ENCODE measurements at places on chromosomes 6 and 20. TPM values are rescaled to one million over a fixed set of nuclear protein-coding genes. Genes with fewer than 3 reads are reported as not detected.

- no peak overlapping the region for H3K4me3 ChIP-seq
- peaks cover 17% of the 10 kb centered on the region for H3K27me3 ChIP-seq
- DNase-seq = no peak
- no peaks in the 10 kb centered on the region for H3K36me3 ChIP-seq
Measured at GRCh38 chr6:107540465-107540857, 50.5 kb downstream of the SOBP start.

- H3K36me3 ChIP-seq = peaks cover 6% of the 10 kb centered on the region
- peaks cover 2% of the 10 kb centered on the region for H3K4me1 ChIP-seq
- DNase-seq = no peak
- no peak overlapping the region for H3K4me3 ChIP-seq
- no peak overlapping the region for H3K27ac ChIP-seq
Measured at GRCh38 chr6:119285908-119286625, 63.5 kb downstream of the MAN1A1 start.

The GPLD1 gene
- total RNA-seq = 0.74 TPM

- no peaks in the 10 kb centered on the region for H3K27me3 ChIP-seq
- H3K4me1 ChIP-seq = no peaks in the 10 kb centered on the region
Measured at GRCh38 chr6:68779366-68779765, 144.3 kb downstream of the ADGRB3 start.

The ENPP4 gene
- total RNA-seq = 7.7 TPM

The HECA gene
- 61.2 TPM for total RNA-seq

The IRF4 gene
- 504 TPM for total RNA-seq

GRCh38 chr6:56513631-56514030 is 129.1 kb downstream of the DST start:
- no peak for DNase-seq
- H3K27me3 ChIP-seq = no peaks in the 10 kb centered on the region
- H3K27ac ChIP-seq = no peak overlapping the region
- H3K36me3 ChIP-seq = no peaks in the 10 kb centered on the region
- H3K4me1 ChIP-seq = no peaks in the 10 kb centered on the region

DNA sequence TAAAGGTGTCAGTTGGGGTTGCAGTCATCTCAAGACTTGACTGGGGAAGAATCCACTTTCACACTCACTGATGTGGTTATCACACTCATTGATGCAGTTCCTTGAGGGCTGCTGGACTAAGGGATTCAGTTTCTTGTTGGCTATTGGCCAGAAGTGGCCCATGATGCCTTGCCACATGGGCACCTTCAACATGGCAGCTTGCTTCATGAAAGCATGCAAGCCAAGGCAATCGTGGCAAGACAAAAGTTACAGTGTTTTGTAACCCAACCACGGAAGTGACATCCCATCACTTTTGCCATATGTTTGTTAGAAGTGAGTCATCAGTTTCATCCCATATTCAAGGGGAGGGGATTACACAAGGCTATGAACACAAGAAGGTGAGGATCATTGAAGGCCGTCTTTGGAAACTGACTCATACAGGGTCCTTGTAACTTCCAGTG is 3.8 kb upstream of the RANBP9 start:
- no peak overlapping the region for H3K4me3 ChIP-seq
- peaks cover 3% of the 10 kb centered on the region for H3K36me3 ChIP-seq
- peak; percentile 72 for DNase-seq
- H3K27me3 ChIP-seq = no peaks in the 10 kb centered on the region

DNA sequence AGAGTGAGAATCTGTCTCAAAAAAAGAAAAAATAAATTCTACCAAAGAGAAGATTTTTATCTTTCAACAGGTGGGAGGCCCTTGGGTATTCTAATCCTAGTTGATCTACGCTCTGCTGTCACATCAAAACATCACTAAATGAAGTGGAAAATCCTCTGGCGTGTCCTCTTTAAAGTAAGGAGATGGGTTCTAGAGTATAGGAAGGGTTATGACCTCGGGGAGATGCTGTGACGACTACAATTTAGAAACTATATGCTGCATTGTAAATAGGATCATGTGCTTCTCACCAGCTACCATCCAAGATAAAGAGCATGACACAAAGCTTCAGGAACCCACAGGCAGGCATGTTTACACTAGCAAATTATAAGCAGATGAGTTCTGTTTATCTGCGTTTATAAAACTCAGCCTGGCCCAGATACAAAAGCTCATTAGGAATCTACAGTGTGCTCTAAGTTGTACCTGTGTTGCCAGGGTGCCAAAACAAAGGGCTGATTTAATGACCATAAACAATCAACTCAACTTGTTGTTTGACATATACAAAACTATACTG is 197.1 kb upstream of the PLN start:
- H3K36me3 ChIP-seq = no peaks in the 10 kb centered on the region

The PRKN gene
- total RNA-seq = 0.72 TPM

The PGC gene
- not detected for total RNA-seq

The ARFGEF3 gene
- total RNA-seq = 0.72 TPM

GRCh38 chr6:158188591-158188990 is 20.4 kb downstream of the GTF2H5 start:
- H3K27me3 ChIP-seq = no peaks in the 10 kb centered on the region
- DNase-seq = no peak
- H3K27ac ChIP-seq = no peak overlapping the region
- peaks cover 23% of the 10 kb centered on the region for H3K4me1 ChIP-seq
- no peak overlapping the region for H3K4me3 ChIP-seq
- peaks cover 37% of the 10 kb centered on the region for H3K36me3 ChIP-seq

The FAM209B gene
- total RNA-seq = 0.95 TPM

DNA sequence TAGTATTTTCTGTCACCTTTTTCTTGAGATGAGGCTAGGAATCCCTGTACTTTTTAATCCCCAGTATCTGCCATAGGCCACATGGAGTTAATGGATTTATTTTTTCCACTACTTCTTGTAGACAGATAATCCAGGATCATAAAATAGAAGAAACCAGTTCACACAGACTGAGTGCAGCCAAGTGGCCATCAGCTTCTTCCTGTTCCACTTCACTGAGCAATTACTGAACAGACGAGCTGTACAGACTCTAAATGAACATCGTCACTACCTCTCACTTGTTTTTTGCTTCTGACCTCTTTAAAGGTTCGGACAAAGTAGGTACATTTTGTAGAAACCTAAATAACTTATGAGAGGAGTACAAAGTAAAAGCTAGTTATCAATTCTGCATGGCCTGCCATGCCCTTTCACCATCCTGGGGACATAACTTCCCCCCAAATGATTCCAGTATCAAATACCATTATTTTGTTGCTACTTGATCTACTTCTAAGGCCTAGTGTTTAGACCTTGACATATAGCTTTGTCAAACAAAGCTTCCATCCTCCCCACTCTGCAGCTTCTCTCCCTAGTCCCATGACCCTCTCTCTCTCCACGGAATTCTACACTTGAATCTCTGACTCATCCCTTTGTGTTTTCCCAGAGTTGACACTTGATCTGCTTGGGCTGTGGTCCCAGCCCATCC is 34.4 kb upstream of the ARHGAP18 start:
- no peaks in the 10 kb centered on the region for H3K36me3 ChIP-seq
- H3K27ac ChIP-seq = peak overlapping the region; percentile 37
- peaks cover 50% of the 10 kb centered on the region for H3K4me1 ChIP-seq
- H3K27me3 ChIP-seq = no peaks in the 10 kb centered on the region

DNA sequence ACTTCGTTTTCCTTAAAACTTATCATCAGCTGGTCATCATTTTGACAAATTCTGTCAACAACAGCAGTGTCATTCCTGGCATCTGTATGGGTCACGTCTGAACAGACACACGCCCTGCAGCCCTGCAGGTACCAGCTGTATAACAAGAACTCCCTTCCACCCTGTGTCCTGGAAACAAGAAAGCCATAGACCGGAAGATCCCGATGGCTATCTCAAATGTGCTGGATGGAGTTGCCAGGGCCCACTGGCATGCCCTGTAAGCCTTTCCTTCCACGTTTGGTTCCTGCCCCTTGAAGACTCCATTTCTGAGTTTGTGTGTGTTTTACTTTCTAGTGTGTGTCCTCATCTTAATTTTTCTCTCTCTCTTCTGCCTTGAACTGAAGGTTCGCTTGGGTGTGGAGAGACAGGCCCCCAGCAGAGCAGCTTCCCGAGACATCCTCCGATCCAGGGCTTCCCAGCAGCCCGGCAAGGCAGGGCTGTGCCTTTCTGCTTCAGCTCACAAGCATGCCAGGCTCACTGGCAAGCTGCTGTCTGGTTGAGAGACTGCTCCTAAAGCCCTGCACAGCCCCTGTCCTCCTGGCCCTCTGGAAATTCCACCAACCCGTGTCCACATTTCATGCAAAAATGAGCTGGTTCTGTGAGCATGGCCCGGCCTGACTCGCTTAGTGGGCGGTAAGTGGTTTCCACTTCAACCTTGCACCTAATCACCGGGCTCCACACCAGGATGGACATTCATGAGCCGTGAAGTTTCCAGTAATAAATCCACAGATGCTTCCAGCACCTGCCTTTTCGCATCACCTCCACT is 8.7 kb downstream of the GFRA4 start:
- no peak overlapping the region for H3K4me3 ChIP-seq
- no peaks in the 10 kb centered on the region for H3K36me3 ChIP-seq
- DNase-seq = no peak
- no peak overlapping the region for H3K27ac ChIP-seq

DNA sequence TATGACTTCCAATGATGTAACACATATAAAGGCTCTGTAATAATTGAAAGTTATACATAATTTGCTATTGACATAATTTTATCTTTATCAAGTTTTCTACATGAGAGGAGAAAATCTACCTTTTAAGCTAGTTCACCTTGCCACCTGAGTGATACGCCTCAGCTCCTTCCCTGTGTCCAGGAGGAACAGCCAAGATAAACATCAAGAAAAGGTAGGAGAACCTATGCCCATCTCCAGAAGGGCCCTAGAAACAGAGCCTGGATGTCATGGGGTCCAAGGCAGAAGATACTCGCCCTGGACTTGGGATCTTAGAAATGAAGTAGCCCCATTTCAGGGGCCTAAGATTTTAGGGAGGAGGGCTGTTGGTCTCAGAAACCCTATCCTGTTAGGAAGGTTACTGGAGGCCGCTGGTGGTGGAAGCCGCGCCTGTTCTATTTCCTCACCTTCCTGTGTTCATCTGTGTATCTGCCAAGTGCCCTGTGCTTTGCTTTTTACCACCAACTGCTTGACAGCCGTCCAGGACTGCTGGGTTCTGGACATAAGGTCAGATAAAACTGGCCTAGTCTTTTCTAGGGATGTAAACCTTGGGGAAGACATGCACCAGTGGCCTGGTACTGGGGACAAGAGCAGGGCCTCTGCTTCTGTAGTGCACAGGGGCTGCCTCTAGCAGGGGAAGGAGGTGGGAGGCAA is 178.5 kb downstream of the ARID1B start:
- no peak overlapping the region for H3K4me3 ChIP-seq
- H3K36me3 ChIP-seq = no peaks in the 10 kb centered on the region
- DNase-seq = no peak
- no peak overlapping the region for H3K27ac ChIP-seq

DNA sequence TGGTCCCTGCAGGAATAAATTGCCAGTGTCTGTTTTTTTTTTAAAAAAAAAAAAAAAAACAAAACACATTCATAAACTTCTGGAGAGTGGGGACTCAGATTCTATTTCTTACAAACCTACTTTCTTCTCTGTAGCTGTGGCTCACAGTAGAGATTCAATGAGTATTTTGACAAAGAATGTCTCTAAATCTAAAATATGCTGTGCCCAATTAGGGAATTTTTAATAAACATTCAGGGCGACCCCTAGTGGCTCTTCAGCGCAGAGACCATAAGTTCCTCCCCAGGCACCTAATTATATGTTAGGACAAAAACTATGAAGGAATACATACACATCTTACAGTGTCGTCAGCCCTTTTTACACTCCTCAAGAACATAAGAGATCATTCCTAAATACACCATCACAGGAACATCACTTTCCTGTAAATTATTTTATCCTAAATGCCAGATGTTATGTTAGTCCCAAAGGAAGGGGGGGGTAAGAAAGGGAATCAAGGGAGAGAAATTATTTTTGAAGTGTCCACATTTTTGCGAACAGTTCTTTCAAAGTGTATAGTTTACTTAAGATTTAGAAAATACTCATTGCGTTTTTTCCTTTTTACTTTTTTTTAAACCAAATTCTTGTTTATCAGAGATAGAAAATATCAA is 21.8 kb upstream of the NAA20 start:
- no peaks in the 10 kb centered on the region for H3K36me3 ChIP-seq
- no peak overlapping the region for H3K4me3 ChIP-seq
- H3K27me3 ChIP-seq = no peaks in the 10 kb centered on the region

The MYCT1 gene
- not detected for total RNA-seq

The SLC35F1 gene
- not detected for total RNA-seq

DNA sequence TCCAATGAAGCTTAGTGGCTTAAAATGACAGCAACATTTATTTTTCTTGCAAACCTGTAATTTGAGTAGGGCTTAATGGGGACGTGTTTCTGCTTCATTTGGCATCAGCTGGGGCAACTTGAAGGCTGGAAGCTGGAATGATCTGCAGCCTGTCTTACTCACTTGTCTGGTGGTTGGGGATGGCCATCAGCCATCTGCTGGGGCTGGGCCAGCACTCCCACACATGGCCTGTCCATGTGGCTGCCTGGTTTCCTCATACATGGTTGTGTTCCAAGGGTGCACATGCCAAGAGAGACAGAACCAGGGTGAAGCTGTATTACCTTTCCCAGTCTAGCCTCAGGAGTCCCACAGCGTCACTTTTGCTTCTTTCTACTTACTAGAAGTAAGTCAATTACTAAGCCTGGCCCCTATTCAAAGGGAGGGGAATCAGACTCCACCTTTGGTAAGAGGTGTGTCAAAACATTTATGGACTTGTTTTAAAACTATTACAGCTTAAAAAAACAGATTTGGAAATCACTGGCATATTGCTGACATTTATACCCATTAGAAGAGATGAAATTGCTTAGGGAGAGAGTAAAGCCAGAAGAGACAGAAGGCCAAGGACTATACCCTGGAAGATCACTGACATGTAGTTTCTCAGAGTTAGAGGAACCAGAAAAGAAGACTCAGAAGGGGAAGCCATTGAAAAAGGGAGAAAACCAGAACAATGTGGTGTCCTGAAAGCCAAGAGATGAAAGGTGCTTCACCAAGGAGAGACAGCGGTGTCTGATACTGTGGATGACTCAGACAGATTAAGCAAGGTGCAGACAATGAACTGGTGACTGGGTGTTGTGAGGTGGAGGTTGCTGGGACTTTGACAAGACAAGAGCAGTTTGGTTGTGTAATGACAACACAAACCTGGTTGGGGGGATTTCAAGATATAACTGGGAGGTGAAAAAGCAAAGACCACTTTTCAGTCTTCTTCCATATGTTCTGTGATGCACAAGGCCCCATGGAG is 345.2 kb downstream of the GJA1 start:
- H3K4me3 ChIP-seq = no peak overlapping the region
- no peaks in the 10 kb centered on the region for H3K27me3 ChIP-seq
- no peaks in the 10 kb centered on the region for H3K36me3 ChIP-seq
- DNase-seq = peak; percentile 25
- H3K27ac ChIP-seq = no peak overlapping the region
- no peaks in the 10 kb centered on the region for H3K4me1 ChIP-seq

GRCh38 chr6:163711615-163712565 is 297.4 kb downstream of the QKI start:
- no peaks in the 10 kb centered on the region for H3K36me3 ChIP-seq
- DNase-seq = no peak
- H3K4me1 ChIP-seq = peaks cover 7% of the 10 kb centered on the region
- H3K4me3 ChIP-seq = no peak overlapping the region

Data from activated naive CD4-positive, alpha-beta T cell treated with anti-CD3 and anti-CD28 coated beads for 36 hours (primary cell).